Activated CD4-positive, alpha-beta T cell treated with anti-CD3 and anti-CD28 coated beads, Interleukin-2, amount 10 ng/mL, durations not matched to agents 7 days and 5 days (primary cell): ENCODE measurements at places on chromosomes 4 and X. TPM values are rescaled to one million over a fixed set of nuclear protein-coding genes. Genes with fewer than 3 reads are reported as not detected.

The XAGE1A gene
- total RNA-seq, result not detected

The NMU gene
- total RNA-seq, result 0.67 TPM

The FRAS1 gene
- total RNA-seq, result not detected

The ANOS1 gene
- 0.02 TPM for total RNA-seq

The SPANXC gene
- not detected for total RNA-seq

The SMARCA1 gene
- not detected for total RNA-seq

The GK gene
- total RNA-seq, result 19.5 TPM

GRCh38 chr4:121697564-121697963, 784 bp upstream of the ANXA5 start:
- DNase-seq, result no peak
- H3K4me3 ChIP-seq, result peak overlapping the region; percentile 96
- H3K27me3 ChIP-seq, result peaks cover 43% of the 10 kb centered on the region
- H3K36me3 ChIP-seq, result peaks cover 24% of the 10 kb centered on the region

- no peaks in the 10 kb centered on the region for H3K27me3 ChIP-seq
- no peak overlapping the region for H3K4me3 ChIP-seq
- H3K27ac ChIP-seq, result no peak overlapping the region
- H3K4me1 ChIP-seq, result no peaks in the 10 kb centered on the region
Observed at GRCh38 chrX:132071254-132071653, 48.2 kb downstream of the STK26 start.

GRCh38 chr4:147488556-147488955, 7.7 kb downstream of the EDNRA start:
- peaks cover 7% of the 10 kb centered on the region for H3K27me3 ChIP-seq
- no peak for DNase-seq
- no peaks in the 10 kb centered on the region for H3K4me1 ChIP-seq
- H3K27ac ChIP-seq, result no peak overlapping the region

DNA sequence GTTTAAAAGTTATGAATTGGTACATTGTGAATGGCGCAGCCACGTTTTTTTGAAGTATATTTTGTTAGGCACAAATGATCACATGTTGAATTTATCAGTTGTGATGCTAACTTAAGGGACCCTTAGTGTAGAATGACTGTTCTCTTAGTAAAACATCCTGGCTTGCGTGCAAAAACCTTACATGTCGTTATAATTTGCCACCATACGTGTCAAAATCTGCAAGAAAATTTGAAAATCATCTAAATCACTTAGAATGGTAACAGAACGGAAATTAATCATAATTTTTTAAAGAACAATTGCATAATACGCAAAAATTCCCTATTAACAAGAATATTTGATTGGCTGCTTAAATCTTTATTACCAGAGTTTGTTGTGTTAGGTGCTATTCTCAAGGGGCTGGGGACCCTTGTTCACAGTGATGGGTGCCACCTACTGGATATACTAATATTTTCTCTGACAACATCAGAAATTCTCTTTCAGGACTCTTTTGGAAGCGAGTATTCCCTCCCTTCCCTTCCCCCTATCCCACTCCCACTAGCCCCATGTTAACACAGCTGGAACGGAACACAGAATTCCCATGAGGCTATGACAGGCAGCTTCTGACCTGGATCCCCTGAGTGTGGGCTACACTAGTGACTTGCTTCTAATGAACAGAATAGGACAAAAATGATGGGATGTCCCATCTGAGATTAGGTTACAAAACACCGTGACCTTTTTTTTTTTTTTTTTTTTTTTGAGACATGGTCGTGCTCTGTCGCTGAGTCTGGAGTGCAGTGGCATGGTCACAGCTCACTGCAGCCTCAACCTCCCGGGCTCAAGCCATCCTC, 71.8 kb downstream of the SUPT20HL2 start:
- no peak overlapping the region for H3K4me3 ChIP-seq
- H3K4me1 ChIP-seq, result no peaks in the 10 kb centered on the region
- no peaks in the 10 kb centered on the region for H3K27me3 ChIP-seq
- no peaks in the 10 kb centered on the region for H3K36me3 ChIP-seq
- H3K27ac ChIP-seq, result no peak overlapping the region
- DNase-seq, result no peak

- DNase-seq, result no peak
- peaks cover 12% of the 10 kb centered on the region for H3K36me3 ChIP-seq
- peak overlapping the region; percentile 6 for H3K4me3 ChIP-seq
- H3K27me3 ChIP-seq, result no peaks in the 10 kb centered on the region
- peaks cover 47% of the 10 kb centered on the region for H3K4me1 ChIP-seq
Observed at GRCh38 chr4:98643755-98644154, 14.7 kb downstream of the TSPAN5 start.

- H3K4me1 ChIP-seq, result peaks cover 6% of the 10 kb centered on the region
- H3K27me3 ChIP-seq, result no peaks in the 10 kb centered on the region
- H3K36me3 ChIP-seq, result peaks cover 43% of the 10 kb centered on the region
- no peak overlapping the region for H3K27ac ChIP-seq
Observed at GRCh38 chrX:41198410-41198809, 113.2 kb downstream of the USP9X start.

- H3K4me1 ChIP-seq, result peaks cover 42% of the 10 kb centered on the region
- H3K4me3 ChIP-seq, result peak overlapping the region; percentile 85
- DNase-seq, result peak; percentile 37
- H3K27me3 ChIP-seq, result no peaks in the 10 kb centered on the region
Observed at GRCh38 chr4:1290165-1290977, 680 bp downstream of the MAEA start.

- DNase-seq, result no peak
- H3K27me3 ChIP-seq, result peaks cover 19% of the 10 kb centered on the region
- H3K27ac ChIP-seq, result no peak overlapping the region
- no peak overlapping the region for H3K4me3 ChIP-seq
- peaks cover 3% of the 10 kb centered on the region for H3K4me1 ChIP-seq
Observed at GRCh38 chrX:17854531-17854930, 6.6 kb downstream of the RAI2 start.

GRCh38 chrX:155899366-155899765, 18.2 kb downstream of the VAMP7 start:
- H3K4me1 ChIP-seq, result no peaks in the 10 kb centered on the region
- no peak overlapping the region for H3K4me3 ChIP-seq
- peaks cover 38% of the 10 kb centered on the region for H3K36me3 ChIP-seq
- H3K27me3 ChIP-seq, result no peaks in the 10 kb centered on the region

- peak overlapping the region; percentile 70 for H3K27ac ChIP-seq
- H3K27me3 ChIP-seq, result no peaks in the 10 kb centered on the region
- H3K4me1 ChIP-seq, result peaks cover 72% of the 10 kb centered on the region
- H3K4me3 ChIP-seq, result no peak overlapping the region
- no peak for DNase-seq
Observed at GRCh38 chrX:154738011-154738738, 12.7 kb downstream of the GAB3 start.

DNA sequence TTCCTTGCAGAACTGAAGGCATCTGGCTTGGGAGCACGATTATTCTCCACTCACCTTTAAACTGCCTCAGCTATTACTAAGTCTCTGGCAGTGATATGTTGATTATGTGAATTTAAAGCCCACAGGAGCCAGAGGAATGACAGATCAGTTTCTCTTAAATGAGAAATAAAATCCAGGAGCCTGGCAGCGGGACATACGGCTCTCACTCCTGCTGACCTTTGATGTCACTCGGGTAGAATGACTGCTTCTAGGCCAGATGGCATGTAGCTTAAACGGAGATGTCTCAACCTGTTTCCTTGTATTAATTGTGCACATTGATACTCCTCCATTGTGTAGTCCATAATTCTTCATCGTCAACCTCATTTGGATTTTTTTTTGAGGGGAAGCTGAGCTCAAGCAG, 4.0 kb upstream of the CBLL2 start:
- no peaks in the 10 kb centered on the region for H3K27me3 ChIP-seq
- no peak overlapping the region for H3K27ac ChIP-seq
- H3K4me1 ChIP-seq, result no peaks in the 10 kb centered on the region
- H3K4me3 ChIP-seq, result no peak overlapping the region

GRCh38 chrX:64229154-64229553, 1.3 kb downstream of the ASB12 start:
- no peaks in the 10 kb centered on the region for H3K4me1 ChIP-seq
- no peak overlapping the region for H3K4me3 ChIP-seq
- H3K27me3 ChIP-seq, result no peaks in the 10 kb centered on the region
- no peak for DNase-seq
- H3K36me3 ChIP-seq, result no peaks in the 10 kb centered on the region
- H3K27ac ChIP-seq, result no peak overlapping the region

GRCh38 chrX:11472381-11472780, 179.2 kb downstream of the AMELX start:
- no peak overlapping the region for H3K4me3 ChIP-seq
- H3K4me1 ChIP-seq, result no peaks in the 10 kb centered on the region
- no peaks in the 10 kb centered on the region for H3K27me3 ChIP-seq
- no peak overlapping the region for H3K27ac ChIP-seq
- no peaks in the 10 kb centered on the region for H3K36me3 ChIP-seq

DNA sequence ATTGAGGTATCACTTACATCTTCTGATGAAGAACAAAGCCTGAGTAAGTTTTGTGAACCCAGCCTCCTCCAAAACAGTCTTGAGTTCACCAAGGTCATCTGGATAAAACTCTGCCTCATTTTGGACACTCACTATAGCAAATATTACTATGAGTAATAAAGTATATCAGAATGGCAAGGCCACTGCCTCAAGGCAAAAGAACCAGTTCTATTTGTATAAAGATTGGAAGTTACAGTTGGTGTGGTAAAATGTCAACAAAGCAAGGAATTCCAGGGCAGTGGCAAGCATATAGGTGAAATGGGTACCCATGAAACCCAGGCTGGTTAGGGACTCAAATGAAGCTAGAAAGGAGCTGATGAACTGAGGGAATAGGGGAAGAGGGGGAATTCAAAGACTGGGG, 2.4 kb upstream of the ARHGEF6 start:
- no peak overlapping the region for H3K27ac ChIP-seq
- H3K27me3 ChIP-seq, result no peaks in the 10 kb centered on the region
- peaks cover 22% of the 10 kb centered on the region for H3K36me3 ChIP-seq

DNA sequence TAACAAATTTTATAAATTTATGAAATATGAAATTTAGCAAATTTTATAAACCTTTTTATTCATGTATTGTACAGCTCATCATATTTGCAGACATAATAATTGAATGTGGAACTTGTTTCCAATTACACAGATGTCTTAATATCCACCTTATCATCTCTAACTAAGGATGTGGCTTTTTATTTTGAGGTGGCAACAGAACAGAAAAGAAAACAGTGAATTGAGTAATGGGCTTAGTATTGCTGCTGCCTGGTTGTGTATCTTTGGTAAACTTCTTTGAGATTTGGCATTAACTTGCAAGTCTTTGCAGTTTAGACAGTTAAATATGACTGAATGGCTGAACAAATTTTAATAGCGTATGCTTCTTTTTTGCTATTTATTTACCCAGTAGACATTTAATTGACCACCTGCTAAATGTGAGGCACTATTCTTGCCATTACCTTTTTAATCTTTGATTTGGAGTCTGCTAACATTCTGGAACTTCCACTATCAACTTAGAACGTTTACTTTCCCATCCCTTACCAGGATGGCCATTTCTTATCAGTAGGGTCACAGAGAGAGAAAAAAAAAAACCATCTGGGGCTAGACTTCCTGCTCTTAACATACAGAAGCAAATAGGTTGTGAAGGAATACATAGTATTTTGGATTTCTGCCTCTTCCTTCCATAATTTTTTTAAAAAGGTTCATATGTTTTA, 44.8 kb downstream of the CLCN3 start:
- peaks cover 23% of the 10 kb centered on the region for H3K36me3 ChIP-seq
- H3K27ac ChIP-seq, result peak overlapping the region; percentile 26
- no peak for DNase-seq
- peaks cover 22% of the 10 kb centered on the region for H3K4me1 ChIP-seq
- H3K27me3 ChIP-seq, result no peaks in the 10 kb centered on the region

GRCh38 chr4:102713096-102713495, 47.7 kb downstream of the MANBA start:
- no peak overlapping the region for H3K27ac ChIP-seq
- H3K27me3 ChIP-seq, result no peaks in the 10 kb centered on the region
- DNase-seq, result no peak
- H3K4me1 ChIP-seq, result no peaks in the 10 kb centered on the region
- no peak overlapping the region for H3K4me3 ChIP-seq

- no peaks in the 10 kb centered on the region for H3K4me1 ChIP-seq
- no peak overlapping the region for H3K27ac ChIP-seq
- no peak overlapping the region for H3K4me3 ChIP-seq
- no peaks in the 10 kb centered on the region for H3K27me3 ChIP-seq
Observed at GRCh38 chr4:139764182-139764581, 98.6 kb downstream of the MGST2 start.

DNA sequence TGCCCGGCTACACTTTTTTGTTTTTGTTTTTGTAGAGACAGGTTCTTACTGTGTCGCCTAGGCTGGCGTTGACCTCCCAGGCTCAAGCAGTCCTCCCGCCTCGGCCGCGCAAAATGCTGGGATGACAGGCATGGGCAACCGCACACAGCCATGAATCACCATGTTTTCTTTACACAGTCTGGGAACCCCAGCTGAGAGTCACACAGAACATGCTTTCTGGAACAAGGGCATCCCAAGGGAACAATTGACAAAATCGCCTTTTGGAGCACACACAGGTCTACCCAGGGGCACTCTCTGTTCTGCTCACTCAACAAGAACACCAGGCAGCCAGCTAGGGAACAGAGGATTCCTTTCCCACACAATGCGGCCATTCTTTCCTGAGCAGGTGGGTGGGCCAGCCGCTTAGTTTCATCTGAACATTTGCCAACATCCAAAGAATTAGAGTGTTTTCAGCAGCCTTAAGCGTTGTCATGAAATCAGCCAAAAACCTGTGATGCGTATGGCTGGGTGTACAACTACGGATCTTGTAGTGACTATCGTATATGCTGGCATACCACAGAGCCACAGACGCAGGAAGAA, 15.7 kb downstream of the PRKX start:
- no peaks in the 10 kb centered on the region for H3K27me3 ChIP-seq
- H3K4me1 ChIP-seq, result peaks cover 64% of the 10 kb centered on the region
- H3K27ac ChIP-seq, result no peak overlapping the region
- no peak for DNase-seq
- H3K4me3 ChIP-seq, result no peak overlapping the region
- H3K36me3 ChIP-seq, result peaks cover 27% of the 10 kb centered on the region

DNA sequence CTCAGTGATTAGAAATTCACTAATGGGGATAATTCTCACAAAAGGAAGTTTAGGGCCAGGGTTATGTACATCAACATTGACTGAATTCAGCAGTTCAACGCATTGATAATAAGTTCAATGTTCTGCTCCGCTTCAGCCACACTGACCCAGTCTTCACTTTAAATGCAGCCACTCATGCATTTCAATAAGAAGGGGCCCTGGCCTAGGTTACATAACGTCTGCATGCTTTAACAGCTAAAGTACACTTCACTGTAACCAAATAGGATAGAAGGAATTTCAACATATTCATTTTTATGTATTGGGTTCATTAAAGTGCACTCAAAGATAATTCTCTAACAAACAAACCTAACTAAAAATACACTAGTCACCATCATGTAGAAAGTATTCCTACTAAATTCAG, 12.8 kb upstream of the TSPAN7 start:
- H3K27me3 ChIP-seq, result no peaks in the 10 kb centered on the region
- no peak for DNase-seq
- H3K27ac ChIP-seq, result no peak overlapping the region
- H3K4me1 ChIP-seq, result no peaks in the 10 kb centered on the region
- H3K4me3 ChIP-seq, result no peak overlapping the region

- peak overlapping the region; percentile 71 for H3K27ac ChIP-seq
- no peak overlapping the region for H3K4me3 ChIP-seq
- H3K36me3 ChIP-seq, result peaks cover 28% of the 10 kb centered on the region
- no peaks in the 10 kb centered on the region for H3K27me3 ChIP-seq
Observed at GRCh38 chrX:139795196-139795595, 87.2 kb upstream of the MCF2 start.
